ENCODE measurements at places on chromosomes 5 and 9.

DNA sequence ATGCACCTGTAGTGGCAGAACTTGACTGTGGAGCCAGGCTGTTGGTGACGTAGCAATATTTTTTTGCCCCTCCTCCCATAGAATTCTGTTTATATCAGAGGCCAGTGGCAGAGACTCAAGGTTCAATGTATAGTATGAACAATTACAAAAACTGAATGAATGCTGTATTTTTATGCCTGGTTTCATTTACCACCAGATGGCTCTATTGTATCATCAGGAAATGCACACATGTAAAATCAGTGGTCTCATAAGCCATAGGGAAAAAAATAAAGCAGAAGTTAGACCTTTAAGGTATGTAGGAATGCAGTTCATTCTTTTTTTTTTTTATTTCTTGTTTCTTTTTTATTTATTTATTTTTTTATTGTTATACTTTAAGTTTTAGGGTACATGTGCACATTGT lies 43.6 kb downstream of the CCDC192 start:
- DNase-seq = peak; percentile 53

GRCh38 chr9:128553728-128554127 lies 1.3 kb downstream of the SPTAN1 start:
- peak; percentile 78 for DNase-seq

DNA sequence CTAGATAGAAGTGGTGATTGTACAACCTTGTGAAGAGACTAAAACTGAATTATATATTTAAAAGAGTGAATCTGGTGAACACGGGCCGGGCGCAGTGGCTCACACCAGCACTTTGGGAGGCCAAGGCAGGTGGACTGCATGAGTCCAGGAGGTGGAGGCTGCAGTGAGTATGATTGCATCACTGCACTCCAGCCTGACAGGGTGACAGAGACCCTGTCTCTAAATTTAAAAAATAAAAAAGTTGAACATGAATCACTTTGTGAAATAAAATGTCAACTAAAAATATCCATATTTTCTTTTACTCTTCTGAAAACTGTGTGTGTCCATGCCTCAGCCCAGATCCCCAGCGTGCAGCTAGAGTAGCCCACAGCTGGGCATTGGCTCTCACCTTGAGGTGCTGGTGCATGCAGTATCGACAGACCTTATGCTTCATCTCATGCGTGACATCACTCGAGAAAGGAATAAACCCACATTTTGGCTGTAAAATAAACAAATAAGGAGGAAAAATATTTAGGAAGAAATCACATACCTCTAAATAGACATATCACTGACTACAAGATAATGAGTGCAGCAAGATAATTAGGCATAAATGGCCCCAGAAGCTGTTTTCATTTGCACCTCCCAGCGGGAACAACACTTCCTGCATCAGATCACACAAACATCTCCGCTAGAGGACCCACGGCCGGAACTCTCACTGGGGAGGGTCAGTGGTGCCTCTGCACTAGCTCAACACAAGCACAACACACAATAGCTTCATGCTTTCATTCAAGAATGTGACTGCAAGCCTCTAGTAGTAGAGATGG lies 22.1 kb downstream of the IPPK start:
- DNase-seq = no peak

DNA sequence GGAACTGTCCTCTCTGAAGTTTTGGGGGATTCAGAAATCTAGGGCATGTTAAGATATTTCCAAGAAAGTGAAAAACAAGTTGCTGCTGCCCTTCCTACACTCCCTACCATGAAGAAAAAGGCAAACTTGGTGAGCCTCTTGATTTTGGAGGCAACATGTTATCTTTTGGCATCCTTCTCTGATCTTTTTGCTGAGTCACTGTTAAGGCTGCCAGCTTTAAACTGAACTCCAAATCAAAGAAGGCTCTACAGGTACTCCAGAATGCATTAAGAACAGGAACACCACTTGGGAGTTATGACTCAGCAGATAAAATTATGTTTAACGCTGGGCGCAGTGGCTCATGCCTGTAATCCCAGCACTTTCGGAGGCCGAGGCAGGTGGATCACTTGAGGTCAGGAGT lies 24.0 kb downstream of the PCDHB15 start:
- no peak for DNase-seq

DNA sequence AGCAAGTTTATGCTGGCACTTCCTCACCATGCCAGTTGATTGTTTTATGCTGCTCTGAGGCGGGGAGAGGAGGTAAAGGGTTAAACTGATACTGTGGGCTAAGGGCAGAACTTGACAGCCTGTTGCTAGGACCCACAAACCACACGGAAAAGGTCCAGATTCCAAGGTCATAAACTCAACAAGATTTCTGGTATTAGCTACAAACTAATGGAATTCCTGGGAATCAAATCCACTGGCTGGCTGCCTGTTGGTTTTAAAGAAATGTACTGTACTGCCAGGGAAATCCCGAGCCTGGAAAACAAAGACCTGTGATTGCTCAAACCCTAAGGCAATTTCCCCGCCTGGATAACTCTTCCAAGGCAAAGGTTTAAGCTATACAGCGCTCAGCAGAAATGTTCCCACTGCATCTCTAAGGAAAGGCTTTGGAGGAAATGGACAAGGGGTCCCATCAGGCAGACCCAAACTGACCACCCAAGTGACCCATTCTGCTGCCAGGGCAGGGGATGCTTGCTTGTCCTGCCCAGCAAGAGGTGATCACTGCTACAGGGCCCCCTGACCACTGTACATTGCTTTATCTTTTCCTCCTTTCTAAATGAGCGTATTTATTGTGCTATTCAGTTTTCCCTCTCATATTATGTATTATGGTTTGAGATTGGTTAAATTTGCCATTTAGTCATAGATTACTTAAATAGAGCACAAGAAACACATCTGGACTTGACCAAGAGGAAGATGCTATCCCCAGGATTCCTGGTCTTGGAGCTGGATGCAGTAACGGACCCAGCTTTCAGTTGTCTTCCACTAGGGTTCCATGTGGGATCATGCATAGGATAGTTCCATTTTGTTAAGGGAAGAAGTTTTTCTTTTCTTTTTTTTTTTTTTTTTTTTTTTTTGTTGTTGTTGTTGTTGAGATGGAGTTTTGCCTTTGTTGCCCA lies 124.3 kb downstream of the SUSD1 start:
- peak; percentile 99 for DNase-seq

- DNase-seq = no peak
Observed at GRCh38 chr5:142966121-142966420, 195.9 kb downstream of the ARHGAP26 start.

- DNase-seq = no peak
Observed at GRCh38 chr9:84492366-84493159, 152.0 kb upstream of the SLC28A3 start.

DNA sequence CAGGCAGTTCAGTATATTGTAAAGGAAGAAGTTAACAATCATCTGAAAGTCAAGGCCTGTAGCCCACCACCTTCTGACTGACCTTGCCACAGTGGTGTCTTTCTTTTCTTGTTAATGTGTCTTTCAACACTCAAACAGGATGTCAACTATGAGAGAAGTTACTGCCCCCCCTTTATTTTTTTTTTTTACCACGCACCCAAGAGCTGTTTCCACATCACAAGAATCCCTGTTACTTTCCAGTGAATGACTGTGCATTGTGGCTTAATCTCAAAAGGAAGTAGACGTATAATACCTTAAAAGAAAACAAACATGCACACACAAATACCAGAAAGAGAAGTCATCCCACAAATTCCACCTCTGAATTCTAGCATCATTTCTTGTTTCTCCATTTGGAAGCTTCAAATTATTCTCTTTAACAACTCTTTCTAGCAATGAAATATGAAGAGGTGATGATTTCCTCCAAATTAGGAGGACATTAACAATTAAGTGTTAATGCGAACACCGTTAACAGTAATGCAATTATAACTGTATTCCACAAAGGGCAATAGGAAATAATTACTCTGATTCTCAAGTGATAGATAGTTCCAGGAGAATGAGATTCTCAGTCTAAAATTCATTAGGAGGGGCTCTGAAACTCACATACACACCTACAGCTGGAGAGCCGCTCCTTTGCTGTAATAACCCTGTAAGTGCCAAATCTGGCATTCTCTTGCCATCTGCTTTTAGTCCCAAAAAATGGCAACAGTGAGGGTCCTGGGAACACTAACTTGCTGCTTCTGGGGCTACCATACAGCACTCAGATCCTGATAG lies 201.0 kb downstream of the EFNA5 start:
- DNase-seq = peak; percentile 61

GRCh38 chr9:137881591-137882505 lies 4.3 kb downstream of the CACNA1B start:
- DNase-seq = no peak

GRCh38 chr9:92312887-92313623 lies 12.1 kb downstream of the NOL8 start:
- peak; percentile 20 for DNase-seq

GRCh38 chr9:70255486-70255885 lies 3.3 kb upstream of the SMC5 start:
- DNase-seq = peak; percentile 53

DNA sequence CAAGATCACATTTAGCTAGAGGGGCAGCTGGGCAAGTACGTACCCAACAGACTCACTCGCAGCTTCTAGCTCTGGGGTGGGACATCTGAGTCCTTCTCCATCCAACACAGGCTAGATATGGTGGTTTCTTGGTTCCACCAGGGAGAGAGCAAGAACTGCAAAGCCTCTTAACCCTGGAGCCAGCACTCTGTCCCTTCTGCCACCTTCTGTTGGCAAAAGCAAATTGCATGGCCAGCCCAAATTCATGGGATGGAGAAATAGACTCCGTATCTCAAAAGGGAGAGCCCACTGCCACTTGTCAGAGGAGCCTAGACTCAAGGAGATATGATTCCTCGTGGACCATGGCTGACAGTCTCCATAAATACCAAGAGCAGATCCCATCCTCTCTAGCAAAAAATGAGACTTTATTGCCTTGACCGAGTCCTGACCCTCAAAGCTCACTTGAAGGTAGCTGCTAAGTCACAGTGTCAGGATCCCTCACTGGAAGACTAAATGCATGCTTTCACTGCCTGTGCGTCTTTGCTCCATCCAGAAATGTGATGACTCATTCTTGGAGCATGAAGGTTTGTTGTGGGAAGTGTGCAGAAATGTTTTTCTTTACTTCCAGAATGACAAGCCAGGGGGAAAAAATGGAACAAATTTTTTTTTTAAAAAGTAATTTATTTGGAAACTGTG lies 28.8 kb upstream of the ROR2 start:
- peak; percentile 93 for DNase-seq

DNA sequence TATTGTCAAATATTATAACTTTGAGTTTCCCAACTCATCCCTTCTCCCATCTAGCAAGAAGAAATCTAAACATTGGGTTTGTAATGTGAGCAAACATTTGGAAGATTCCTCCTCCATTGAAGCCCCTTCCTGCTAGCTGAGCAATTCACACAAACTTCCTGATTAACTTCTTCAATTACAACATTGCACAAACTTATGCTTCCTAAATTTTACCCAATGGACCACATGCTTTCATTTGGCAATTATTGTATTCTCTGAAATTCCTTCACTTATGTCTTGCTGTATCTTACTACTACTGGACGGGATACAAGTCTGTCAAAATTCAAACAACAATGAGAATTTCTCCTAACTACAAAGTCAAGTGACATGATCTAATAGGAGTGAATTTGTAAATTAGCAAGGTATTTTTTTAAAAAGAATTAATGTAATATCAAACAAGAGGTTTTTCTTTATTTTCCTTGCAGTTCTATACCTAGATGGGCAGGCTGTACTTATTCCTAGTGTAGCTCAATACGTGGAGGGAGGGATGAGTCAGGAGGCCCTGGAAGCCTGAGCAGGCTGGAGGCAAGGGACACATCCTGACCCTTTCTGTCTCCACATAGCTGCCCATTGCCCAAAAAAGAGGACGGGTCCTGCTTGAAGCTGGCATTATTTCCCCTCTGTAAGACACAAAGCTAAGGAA lies 11.8 kb upstream of the IFNW1 start:
- peak; percentile 7 for DNase-seq

GRCh38 chr5:178532236-178532635 lies 58.0 kb downstream of the COL23A1 start:
- DNase-seq = no peak

DNA sequence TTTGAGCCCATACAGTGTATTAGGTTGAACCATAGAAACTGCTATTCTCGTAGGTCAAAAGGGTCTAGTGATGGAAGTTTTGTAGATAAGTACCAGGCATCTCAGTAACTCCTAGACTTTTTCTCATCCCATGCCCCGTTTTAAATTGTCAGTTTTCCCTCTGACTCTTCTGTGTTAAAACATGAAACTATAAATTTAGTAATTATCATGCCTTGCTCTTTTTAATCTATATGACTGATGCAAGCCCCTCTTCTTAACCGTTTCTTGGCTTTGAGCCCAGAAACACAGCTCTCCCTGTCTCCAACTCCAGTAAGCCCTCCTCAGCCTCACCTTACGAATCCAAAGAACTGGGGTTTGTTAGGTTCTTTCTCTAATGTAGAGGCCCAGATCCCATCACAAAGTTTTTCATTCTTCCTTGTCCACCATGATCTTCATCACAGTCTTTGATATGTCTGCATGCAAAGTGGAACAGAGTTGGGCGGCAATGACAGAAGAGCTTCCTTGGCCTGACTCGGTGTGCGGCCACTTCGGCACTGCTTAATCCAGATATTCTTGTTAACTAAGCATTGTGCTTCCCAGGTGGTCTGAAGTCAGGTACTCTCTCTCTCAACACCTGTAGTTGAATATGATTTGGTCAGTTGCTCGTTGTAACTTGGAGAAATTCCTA lies 21.1 kb downstream of the RGMB start:
- no peak for DNase-seq

- peak; percentile 72 for DNase-seq
Observed at GRCh38 chr9:76658510-76659231, 105.6 kb upstream of the PCA3 start.

DNA sequence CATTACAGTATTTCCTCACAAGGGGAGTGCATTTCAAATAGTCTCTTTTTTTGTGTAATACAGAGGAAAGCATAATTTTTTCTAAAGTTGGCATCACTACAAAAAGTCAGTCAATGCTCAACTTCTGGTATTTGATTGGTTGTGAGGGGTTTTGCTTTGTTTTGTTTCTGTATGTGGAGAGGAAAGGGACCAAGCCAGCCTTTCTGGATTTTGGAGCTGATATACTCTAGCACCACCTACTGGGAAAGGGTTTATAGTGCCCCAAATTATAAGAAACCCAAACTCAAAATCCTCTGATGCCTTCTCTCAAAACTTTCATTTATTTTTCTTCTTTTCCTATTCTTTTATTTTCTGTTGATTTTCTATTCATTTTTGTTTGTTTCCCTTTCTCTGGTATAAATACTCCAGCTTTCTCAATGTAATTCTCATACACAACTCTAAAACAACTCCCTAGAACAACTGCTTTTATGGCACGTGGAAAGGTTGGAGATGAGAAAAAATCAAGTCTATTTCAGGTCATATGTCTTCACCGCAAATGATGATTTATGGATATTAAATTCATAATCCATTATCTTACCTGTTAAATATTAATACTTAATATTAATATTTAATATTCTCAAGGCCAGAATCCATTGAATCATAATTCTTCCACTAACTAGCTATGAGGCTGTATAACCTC lies 69.5 kb upstream of the ANXA1 start:
- DNase-seq = peak; percentile 71

GRCh38 chr5:34669931-34670516 lies 13.9 kb downstream of the RAI14 start:
- DNase-seq = peak; percentile 62

DNA sequence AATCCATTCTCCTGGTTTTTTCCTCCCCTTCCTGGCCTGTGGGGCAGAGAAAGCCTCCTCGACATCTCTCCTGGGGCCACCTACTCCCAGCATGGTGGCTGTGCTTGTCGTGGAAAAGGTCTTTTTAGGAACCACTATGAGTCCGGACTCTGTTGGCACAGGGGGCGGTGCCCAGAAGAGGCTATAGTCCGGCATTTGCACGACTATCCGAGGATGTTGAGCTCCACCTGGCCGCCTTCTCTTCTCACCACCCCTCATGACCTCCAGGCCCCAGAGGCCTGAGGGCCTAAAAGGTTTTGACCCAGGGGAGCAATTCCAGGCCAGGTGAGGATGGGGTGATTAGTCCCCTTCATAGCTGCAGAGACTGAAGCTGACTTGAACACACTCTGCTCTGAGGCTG lies 14.1 kb downstream of the CSF2 start:
- no peak for DNase-seq
